ENCODE measurements at places on chromosomes 7 and 10. TPM values are rescaled to one million over a fixed set of nuclear protein-coding genes. Genes with fewer than 3 reads are reported as not detected.

GRCh38 chr7:91852263-91852741, 28.2 kb downstream of the MTERF1 start:
- no peaks in the 10 kb centered on the region for H3K36me3 ChIP-seq
- H3K27ac ChIP-seq: no peak overlapping the region
- H3K4me3 ChIP-seq: no peak overlapping the region
- no peak for DNase-seq
- peaks cover 6% of the 10 kb centered on the region for H3K4me1 ChIP-seq

DNA sequence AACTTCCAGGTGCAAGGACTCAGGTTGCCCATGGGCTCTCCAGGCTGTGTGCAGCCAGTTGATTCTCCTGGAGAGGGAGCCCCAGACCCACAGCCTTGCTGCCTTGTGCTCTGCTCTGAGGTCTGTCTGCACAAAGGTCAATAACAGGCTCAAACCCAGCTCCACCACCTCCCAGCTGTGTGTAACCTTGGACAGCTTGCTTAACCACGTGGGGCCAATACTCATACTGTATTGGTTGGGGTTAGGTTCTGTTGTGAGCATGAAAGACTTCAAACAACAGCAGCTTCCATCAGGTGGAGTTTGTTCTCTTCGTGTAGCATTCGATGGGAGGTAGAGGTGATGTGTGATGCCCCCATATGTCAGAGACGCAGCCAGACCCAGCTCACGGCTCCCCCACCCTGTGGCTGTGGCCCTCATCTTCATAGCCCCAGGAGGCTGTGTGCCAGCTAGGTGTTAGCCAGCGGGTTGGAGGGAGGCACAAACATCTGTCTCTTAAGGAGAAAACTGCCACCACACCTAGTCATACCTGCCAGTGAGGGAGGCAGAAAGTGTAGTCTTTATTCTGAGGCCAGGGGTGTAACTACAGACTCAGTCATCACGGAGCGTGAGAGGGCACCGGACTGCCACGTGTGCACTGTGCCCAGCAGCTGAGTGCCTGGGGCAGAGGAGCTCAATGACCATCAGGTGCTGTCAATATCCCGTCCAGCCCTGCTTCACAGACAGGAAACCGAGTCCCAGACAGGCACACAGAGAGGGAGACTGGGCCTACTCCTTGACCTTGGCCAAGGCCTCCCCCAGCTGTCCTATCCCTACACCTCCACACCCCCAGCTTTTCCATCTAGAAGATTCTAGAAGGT, 8.1 kb upstream of the POLD2 start:
- no peak overlapping the region for H3K4me3 ChIP-seq
- peaks cover 9% of the 10 kb centered on the region for H3K4me1 ChIP-seq
- DNase-seq: peak; percentile 78
- no peaks in the 10 kb centered on the region for H3K36me3 ChIP-seq

DNA sequence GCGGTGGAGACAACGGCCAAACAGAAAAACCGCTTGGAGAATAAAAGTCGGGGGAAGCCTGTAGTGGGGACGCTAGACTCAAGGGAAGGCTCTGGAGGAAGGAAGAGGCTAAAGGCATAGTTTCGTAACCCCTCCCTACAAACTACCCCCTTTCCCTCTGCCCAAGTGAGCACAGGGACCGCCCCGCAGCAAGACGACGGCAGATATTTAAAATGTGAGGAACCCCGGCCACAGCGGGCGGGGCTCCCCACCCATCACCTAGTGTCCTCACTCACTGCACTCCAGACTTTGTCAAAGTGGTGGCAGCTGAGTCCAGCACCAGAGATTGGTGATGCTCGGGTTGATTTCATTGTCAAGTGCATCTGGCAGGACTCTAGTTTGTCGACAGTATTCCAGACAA, 69.1 kb downstream of the PRKAG2 start:
- no peak for DNase-seq
- H3K4me3 ChIP-seq: no peak overlapping the region
- peaks cover 25% of the 10 kb centered on the region for H3K27me3 ChIP-seq

- no peak overlapping the region for H3K4me3 ChIP-seq
- no peak overlapping the region for H3K27ac ChIP-seq
- no peaks in the 10 kb centered on the region for H3K36me3 ChIP-seq
- DNase-seq: no peak
- no peaks in the 10 kb centered on the region for H3K27me3 ChIP-seq
Observed at GRCh38 chr7:34364130-34364529, 293.9 kb upstream of the NPSR1 start.

GRCh38 chr10:33657154-33657908, 322.9 kb upstream of the NRP1 start:
- no peak overlapping the region for H3K4me3 ChIP-seq
- DNase-seq: peak; percentile 68
- H3K4me1 ChIP-seq: peaks cover 17% of the 10 kb centered on the region
- no peak overlapping the region for H3K27ac ChIP-seq
- no peaks in the 10 kb centered on the region for H3K36me3 ChIP-seq

DNA sequence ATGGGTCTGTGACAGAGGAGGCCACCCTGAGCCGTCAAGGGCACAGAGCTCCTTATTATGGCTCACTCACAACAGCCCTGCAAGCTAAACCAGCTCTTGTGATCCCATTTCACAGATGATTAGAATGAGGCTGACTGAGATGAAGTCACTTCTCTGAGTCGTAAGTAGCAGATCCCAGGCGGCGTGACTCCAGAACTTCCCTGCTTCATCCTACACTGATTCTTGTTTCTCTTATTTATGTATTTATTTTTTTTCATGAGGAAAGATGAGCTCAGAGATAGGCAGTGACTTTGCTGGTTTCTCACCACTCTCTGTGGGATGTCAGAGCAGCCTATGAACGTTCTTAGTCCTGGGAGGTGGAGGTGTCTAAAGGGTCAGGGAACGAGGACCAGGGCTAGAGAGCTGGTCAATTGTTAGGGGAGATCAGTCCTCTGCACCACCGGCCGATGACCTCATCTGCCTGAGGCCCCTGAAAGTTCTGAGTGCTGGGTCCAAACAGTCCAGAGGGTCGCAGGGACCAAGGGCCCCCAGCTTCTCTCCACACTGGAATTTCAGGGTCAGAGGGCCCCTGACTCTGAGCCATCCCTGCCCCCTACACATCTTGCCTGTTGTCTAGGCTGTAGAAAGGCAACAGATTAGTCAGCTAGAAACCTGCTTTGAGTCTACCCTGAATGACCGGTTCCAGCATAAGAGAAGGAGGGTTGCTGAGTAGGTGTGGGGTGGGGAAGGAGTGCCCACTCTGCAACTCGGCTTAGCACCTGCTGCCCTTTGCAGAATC, 17.9 kb downstream of the CLRN3 start:
- no peaks in the 10 kb centered on the region for H3K4me1 ChIP-seq
- DNase-seq: no peak
- no peaks in the 10 kb centered on the region for H3K36me3 ChIP-seq
- H3K27ac ChIP-seq: no peak overlapping the region
- no peaks in the 10 kb centered on the region for H3K27me3 ChIP-seq

DNA sequence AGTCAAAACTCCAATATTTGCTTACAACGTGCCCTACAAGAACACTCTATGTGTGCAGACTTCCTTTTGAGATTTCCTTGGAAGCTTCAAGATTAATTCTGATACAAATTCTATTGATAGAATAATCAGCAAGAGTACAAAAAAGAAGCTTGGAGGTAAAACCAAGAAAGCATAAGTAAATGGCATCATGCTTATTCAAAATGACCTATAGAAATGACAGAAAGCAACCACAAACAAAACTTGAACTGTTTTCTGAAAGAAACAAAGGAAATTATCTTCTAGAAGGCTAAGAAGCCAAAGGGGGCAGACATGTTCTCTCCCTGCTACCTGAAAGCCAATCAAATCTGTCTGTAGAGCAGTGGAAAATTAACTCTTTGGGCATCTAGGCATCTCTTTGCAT, 73.0 kb downstream of the CTNNA3 start:
- no peak for DNase-seq
- H3K36me3 ChIP-seq: no peaks in the 10 kb centered on the region
- peaks cover 5% of the 10 kb centered on the region for H3K4me1 ChIP-seq
- H3K4me3 ChIP-seq: no peak overlapping the region
- no peak overlapping the region for H3K27ac ChIP-seq

GRCh38 chr7:116242759-116243158, 32.4 kb downstream of the TES start:
- no peaks in the 10 kb centered on the region for H3K27me3 ChIP-seq
- DNase-seq: no peak
- no peak overlapping the region for H3K27ac ChIP-seq
- H3K4me3 ChIP-seq: no peak overlapping the region
- H3K36me3 ChIP-seq: no peaks in the 10 kb centered on the region
- H3K4me1 ChIP-seq: peaks cover 3% of the 10 kb centered on the region

DNA sequence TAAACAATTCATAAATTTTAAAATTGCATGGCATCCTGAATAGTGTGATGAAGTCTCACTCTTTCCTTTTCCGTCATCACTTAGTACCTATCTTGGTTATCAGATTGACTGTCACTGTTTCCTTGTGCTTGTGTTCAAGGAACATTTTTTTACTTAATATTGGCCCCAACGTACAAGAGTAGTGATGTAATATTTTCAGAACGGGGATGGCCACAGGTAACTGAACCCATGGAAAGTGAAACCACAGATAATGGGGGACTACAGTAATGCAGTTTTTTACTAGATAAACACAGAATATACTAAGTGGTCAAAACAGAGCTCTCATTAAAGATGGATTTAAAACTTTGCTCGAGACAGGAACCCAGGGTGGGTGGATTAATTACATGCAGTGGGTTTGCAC, 85.4 kb downstream of the MACC1 start:
- H3K4me3 ChIP-seq: no peak overlapping the region
- no peak overlapping the region for H3K27ac ChIP-seq
- no peaks in the 10 kb centered on the region for H3K4me1 ChIP-seq
- DNase-seq: no peak
- no peaks in the 10 kb centered on the region for H3K36me3 ChIP-seq

DNA sequence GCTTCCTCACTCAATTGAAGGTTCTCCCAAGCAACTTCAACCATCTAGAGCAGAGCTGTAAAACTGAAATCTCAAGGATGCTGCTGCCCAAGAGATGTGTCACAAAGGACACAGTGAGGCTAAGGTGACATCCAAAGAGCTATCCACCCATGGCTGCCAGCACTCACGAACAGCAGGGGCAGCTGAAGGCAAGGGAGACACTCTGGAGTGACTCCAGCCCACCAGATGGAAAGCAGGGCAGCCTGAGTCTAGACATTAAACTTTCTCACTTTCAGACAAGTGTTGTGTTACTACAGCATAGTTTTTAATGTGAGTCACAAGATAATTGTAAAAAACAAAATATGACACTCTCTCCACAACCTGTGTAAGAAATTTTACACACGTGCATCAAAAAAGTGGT, 113.5 kb downstream of the LARP4B start:
- DNase-seq: no peak
- peaks cover 21% of the 10 kb centered on the region for H3K4me1 ChIP-seq
- H3K36me3 ChIP-seq: peaks cover 82% of the 10 kb centered on the region
- H3K27me3 ChIP-seq: no peaks in the 10 kb centered on the region
- H3K27ac ChIP-seq: no peak overlapping the region
- no peak overlapping the region for H3K4me3 ChIP-seq

- H3K27ac ChIP-seq: no peak overlapping the region
- DNase-seq: no peak
- H3K4me3 ChIP-seq: no peak overlapping the region
- no peaks in the 10 kb centered on the region for H3K36me3 ChIP-seq
- H3K4me1 ChIP-seq: peaks cover 23% of the 10 kb centered on the region
Observed at GRCh38 chr10:77940627-77941026, 14.1 kb upstream of the DLG5 start.

The MLXIPL gene
- total RNA-seq: 0.29 TPM

The PHYHIPL gene
- not detected for total RNA-seq

Measured in osteoblast (primary cell).